ENCODE measurements at places on chromosomes 11 and 22.

DNA sequence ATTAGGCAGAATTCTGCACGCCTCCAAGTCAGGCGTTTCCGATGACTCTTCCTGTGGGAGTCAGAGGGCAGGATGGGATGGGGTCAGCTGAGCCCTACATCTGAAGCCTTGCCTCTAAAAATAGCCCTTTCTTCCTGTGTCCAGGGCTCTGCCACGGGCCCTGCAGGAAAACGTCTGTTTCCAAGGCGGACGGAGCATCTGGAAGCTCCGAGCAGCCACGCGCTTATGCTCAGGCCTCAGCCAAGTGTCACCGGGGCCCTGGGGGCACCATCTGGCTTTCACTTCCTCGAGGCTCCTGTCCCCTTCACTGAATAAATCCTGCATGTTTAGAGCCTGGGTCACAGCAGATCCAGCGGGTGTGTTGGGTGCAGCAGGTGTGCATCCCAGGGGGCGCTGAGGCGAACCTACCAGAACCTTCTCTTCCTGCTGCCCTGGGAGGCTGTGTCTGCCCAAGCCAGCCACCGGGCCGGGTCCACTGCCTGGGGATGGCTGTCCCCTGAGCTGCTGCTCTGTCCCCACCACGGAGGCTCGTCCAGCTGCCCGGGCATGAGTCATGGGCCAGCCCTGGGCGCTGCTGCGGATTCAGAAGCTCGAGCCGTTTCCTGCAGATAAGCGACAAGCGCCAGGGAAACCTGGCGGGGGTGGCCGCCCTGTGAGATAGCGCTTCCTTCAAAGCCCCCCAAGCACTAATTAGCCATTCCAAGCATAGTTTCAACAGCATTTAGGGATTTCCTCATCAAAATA is 32.0 kb upstream of the LINC01488 start:
- no peak for DNase-seq

GRCh38 chr11:112627588-112628045 is 333.6 kb upstream of the NCAM1 start:
- no peak for DNase-seq

DNA sequence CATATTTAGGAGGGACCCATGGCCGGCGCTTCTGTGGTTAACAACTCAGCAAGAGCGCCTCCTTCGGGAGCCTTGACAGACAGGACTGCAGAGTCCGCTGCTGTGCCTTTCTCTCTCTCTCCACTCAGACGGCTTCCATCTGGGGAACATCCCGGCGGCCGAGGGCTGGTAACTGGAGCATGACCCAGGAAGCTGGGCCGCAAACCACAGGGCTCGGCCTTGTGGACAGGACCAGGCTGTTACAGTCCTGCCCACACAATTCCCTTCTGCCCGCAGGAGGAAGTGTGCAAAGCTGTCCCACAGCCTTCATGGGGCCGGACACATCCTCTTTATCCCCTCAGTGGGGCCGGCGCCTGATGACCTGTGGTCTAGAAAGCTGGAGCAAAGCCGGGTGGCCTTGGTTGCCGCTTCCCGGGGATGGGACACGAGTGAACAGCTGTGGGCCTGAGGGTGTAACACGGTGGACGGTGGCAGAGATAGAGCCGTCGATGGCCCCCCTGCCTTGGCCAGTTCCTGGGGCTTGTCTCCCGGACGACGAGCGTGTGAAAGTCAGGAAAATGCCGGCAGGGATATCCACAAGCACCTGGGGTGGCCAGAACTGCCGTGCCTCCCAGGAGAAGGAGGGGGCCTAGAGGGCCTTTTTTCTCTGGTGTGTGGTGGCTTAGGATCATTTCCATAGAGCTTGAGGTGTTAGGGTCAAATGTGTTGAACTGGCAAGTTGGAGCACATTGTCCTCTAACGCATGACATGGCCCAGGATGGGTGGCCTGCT is 50.1 kb downstream of the FBLN1 start:
- no peak for DNase-seq

- no peak for DNase-seq
Observed at GRCh38 chr22:26778372-26778771, 121.0 kb downstream of the MIAT start.

DNA sequence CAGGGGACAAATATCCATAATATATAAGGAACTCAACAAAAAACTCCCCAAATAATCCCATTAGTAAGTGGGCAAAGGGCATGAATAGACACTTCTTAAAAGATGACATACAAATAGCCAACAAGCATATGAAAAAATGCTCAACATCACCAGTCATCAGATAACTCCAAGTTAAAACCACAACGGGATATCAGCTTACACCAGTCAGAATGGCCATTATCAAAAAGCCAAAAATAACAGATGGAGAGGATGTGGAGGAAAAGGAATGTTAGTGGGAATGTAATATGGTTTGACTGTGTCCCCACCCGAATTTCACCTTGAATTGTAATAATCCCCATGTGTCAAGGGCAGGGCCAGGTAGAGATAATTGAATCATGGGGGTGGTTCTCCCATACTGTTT is 350.1 kb downstream of the GUCY1A2 start:
- no peak for DNase-seq

DNA sequence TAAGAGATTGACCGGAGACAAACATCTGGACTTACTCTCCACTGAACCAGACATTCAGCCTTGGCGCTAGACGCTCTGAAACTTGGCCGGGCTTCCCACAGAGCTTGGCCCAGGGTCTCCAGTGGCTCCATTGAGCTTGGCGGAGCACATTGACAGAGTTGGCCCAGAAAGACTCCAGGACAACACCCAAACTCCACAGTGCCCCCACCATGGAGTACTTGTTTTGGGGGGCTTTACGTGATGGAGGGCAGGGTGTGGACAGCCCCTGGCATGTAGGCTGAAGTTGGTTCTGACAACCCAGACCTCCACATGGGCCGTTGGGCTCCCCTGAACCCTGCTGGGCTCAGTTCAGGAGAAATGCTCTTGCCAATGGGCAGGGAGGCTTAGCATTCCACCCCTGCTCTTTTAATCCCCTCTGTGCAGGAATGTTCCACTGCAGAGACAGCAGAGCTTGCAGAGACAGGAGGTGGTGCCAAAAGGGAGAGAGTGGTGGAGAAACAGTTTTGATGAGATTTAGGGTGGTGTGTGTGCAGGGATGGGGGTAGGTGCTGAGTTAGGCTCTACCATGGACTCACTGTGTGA is 102.4 kb upstream of the TIMP3 start:
- DNase-seq: no peak

- no peak for DNase-seq
Observed at GRCh38 chr22:50531546-50531961, 1.7 kb upstream of the TYMP start.

GRCh38 chr11:88484873-88485621 is 147.5 kb upstream of the CTSC start:
- DNase-seq: peak; percentile 44

GRCh38 chr11:61684870-61685616 is 4.9 kb downstream of the DAGLA start:
- no peak for DNase-seq

- DNase-seq: no peak
Observed at GRCh38 chr11:15602785-15603567, 488.3 kb downstream of the INSC start.

DNA sequence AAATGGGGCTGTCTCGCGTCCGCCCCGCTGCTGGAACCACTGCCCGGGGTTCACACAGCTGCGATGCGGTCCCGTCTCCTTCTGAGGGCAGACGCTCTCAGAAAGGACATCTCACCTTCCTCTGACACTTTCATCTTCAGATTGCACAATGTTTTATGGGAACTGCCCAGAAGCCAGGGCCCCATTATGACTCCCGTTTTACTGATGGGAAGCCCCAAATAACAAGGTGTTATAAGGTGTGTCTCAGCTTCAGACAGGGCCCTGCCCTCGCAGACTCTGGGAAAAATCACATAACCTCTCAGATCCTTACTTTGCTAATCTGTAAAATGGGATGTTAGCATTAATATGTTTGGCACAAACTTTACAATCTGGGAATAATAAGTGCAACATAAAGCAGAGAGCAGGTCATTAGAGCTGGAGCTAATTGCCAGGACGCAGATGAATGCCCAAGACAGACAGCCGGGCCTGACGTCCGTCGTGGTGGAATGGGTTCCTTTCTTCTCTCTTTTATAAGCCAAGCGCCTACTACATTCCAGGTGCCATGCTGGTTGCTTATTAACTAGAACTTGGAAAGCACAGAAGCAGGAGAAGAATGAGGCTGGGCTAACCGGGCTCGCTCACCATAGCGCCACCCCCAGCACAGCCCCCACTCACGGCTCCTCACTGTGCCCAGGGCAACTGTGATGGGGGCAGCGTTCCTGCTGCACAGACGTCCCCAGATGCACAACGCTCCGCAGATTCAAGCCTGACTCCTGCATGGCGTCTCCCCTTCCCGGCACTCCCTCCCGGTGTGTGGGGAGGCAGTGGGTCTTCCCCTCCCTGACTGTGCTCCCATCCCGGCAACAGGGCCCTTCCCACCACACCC is 43.8 kb downstream of the TRMU start:
- no peak for DNase-seq

GRCh38 chr11:1938343-1939005 is 8.7 kb upstream of the MRPL23 start:
- no peak for DNase-seq

DNA sequence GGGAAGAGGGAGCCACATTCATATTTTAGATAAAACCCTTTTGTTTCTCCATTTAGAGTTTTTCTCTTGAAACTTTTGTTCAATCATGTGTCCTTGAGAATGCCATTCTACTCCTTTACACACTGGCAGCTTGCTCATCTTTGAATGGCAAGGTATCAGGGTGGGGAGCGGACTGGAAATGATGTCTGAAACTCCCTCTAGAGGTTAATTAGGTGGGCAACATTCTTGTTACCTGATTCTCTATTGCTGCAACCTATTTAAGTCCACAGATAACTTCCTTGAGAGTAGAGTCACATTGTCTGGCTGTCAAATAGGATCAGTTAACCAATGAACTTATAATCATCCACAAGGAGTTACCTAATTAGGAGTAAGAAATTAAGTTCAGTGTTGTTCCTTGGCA is 533.6 kb upstream of the API5 start:
- no peak for DNase-seq

GRCh38 chr11:63592975-63593395 is 21.2 kb downstream of the PLAAT3 start:
- DNase-seq: peak; percentile 11

- DNase-seq: no peak
Observed at GRCh38 chr11:12245091-12245490, 132.3 kb upstream of the PARVA start.

- no peak for DNase-seq
Observed at GRCh38 chr11:120057028-120057330, 80.9 kb downstream of the TRIM29 start.

- DNase-seq: no peak
Observed at GRCh38 chr11:126492331-126493082, 137.0 kb downstream of the ST3GAL4 start.

DNA sequence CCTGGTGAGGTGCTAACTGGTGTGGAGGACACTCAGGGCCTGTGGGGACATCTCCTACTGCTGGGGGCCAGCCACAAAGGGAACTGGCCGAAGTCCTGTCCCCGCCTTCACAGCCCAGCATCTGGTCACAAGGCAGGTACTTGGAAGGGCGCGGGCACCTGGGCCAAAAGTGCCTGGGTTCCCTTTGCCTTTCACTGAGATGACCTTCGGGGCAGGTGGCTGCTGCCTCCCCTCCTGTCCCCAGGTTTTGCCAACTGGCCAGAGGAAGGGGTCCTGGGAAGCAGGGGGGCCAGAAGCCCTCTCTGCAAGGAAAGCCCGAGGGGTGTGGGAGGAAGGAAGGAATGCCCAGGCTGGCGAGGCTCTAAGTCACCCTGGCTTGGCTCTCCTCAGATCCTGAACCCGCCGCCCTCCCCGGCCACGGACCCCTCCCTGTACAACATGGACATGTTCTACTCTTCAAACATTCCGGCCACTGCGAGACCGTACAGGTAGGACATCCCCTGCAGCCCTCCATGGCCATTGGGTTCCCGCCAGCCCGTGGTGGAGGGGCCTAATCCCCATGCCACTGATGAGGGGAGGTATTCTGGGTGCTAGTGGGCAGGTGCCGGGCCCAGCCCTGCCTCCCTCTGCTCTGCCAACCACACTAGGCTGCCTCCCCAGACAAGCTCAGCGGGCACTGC is 14.4 kb upstream of the PPP6R3 start:
- no peak for DNase-seq

DNA sequence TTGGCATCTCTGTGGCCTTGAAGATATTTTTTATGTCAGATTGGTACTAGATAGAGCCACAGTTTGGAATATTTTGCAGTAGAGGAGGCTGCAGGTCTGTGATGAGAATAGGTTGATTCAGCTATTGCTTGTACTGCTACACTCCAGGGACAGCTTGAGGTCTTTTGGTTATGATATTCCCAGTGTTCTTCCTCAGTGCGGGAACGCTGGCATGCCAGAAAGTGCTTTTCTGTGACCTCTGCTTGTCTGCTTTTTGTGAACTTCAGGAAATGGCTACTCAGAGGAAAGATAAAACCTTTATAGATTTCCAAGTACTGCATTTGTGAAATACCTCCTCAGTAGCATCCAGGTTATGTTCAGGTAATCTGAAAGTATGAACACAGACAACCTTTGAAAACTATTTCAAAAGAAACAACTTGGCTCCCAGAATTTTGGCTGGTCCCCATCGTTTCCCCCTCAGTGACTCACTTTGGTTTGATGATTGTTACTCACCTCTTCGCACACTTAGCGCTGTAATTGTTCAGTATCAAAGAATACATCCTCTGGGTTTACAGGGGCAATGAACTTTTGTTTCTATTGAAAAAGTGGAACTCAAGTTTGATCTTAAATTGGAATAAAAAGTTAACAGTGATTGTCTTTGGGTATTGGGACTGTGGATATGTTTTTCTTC is 191.4 kb downstream of the HIPK3 start:
- no peak for DNase-seq

DNA sequence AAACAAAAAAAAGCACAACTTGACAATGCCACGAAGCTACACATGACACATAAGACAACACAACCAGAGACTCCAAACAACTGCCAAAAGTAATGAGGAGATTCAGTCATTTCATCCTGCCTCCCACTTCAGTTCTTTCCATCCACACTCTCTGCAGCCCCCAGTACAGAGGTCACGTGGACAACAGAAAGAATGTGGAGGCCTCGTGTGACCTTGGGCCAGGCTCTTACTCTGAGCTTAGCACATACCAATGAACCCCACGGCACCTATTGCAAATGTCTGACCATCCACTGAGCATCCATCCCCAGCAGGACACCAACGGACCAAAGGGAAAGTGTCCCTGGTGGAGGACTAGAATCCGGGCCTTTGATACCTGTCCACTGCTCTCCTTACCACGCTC is 12.5 kb downstream of the CBX7 start:
- DNase-seq: no peak

- no peak for DNase-seq
Observed at GRCh38 chr11:67267188-67268080, 1.2 kb downstream of the GRK2 start.

- DNase-seq: no peak
Observed at GRCh38 chr11:14262271-14262846, 96.6 kb downstream of the RRAS2 start.

DNA sequence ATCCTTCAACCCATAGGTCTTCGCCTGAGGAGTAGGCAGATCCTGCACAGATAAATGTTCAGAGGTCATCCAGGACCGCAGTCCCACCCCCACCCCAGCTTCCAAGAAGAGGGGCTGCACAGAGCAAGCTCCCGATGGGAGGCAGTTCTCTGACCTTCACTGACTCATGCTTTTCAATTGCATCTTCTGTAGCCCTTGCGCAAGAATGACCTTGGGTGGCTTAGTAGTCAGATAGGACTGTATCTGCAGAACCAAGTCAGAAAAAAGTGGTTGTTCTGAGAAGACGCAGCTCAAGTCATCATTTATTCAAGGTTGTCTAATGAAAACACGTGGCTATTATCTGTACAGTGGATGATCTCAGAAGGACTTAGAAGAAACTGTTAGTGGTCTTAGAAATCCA is 16.4 kb upstream of the GRAMD1B start:
- no peak for DNase-seq

- no peak for DNase-seq
Observed at GRCh38 chr22:40432625-40433024, 62.2 kb downstream of the SGSM3 start.
